ENCODE measurements at places on chromosomes 3 and 15.

DNA sequence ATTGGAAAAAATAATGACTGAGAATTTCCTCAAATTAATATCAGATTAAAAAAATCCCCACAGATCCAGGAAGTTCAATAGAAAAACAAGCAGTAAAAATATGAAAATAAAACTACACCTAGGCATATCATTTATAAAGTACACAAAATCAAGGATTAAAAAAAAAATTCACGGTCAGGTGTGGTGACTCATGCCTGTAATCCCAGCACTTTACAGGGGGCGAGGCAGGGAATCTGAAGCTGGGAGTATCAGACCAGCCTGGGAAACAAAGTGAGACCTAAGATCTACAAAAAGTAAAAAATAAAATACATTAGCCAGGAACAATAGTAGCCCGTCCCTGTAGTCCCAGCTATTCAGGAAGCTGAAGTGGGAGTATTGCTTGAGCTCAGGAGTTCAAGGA is 778.3 kb upstream of the ALCAM start:
- no peak for DNase-seq

DNA sequence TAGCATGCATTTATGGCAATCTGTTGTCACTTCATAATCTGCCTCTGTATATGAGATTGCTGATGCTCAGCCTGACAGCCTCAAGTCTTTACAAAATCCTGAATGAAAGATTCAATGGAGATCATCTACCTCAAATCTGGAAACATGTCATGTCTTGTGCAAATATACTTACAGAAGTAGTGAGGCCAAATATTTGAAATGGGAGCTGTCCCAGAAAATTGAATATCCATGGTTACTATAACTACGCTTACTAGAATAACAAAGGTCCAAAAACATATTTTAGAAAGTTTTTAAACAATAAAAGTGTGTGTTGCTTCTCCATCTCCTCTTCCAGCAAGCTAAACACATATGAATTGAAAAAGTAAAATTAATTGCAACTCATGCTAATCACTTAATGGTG is 133.2 kb upstream of the DPH6 start:
- DNase-seq: no peak

- DNase-seq: no peak
Measured at GRCh38 chr15:96261575-96262034, 68.9 kb upstream of the NR2F2 start.

DNA sequence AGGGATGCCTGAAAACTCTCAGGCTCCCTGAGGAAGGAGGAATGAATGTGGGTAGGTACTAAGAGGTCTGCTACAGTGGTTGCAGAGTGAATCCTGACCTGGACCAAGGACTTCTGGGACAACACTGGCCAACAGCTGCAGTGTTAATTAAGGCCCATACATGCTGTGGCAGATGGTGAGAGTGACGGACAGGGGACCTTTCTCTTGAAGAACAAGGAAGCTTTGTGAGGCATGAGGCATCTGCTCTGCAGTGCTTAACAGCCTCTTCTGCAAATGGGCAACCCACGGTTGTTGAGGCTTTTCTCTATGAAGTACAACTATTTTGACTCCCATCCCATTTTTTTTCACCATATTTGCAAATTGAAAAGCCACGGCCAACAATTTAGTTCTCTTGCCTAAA is 26.6 kb upstream of the ACAN start:
- no peak for DNase-seq

GRCh38 chr3:43958005-43958770 is 267.4 kb downstream of the ABHD5 start:
- DNase-seq: no peak

GRCh38 chr3:127097072-127097405 is 95.9 kb upstream of the PRR23E start:
- no peak for DNase-seq

DNA sequence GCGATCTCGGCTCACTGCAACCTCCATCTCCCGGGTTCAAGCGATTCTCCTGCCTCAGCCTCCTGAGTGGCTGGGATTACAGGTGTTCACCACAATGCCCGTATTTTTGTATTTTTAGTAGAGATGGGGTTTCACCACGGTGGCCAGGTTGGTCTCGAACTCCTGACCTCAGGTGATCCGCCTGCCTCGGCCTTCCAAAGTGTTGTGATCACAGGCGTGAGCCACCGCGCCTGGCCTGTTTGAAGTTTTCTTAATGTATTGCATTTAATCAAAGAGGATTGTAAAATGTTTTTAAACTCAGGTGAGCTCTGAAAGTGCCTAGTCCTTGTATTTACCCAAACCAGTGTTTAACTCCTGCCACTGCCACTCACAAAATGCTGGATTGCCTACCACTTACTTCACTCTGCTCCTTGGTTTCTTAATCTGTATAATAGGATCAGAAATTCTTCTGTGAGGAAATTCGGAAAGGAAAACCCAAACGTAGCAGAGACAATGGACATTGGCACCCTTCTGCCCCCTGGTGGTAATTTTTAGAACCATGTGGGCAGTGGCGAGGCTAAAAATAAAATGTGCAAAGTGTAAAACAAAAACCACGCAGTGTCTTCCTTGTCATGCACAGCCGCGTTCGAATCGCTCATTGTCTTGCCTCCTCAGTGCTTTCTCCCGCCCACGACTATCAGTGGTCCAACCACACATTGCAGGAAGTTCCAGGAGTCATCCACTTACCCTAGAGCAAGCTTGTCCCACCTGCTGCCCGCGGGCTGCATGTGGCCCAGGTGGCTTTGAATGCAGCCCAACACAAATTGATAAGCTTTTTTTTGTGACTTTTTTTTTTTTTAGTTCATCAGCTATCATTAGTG is 27.3 kb downstream of the CEP19 start:
- peak; percentile 58 for DNase-seq

DNA sequence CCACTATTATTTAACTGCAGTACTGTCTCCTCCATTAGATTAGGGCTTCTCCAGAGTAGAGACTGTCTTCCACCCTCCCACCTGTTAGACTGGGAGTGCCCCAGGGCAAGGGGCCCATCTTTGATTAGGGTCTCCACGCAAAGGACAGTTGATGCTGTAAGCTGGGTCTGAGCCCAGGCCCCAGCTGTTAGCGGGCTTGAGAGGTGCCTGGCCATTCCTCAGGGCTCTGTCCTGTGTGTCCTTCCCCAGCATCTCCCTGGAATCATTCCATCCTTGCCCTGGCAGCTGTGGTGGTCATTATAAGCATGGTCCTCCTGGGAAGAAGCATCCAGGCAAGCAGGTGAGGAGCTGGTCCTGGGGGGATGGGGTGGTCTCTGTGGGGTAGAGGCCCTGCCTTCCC is 6.1 kb downstream of the SLC51B start:
- DNase-seq: no peak

GRCh38 chr3:40649346-40649745 is 124.6 kb downstream of the ZNF621 start:
- no peak for DNase-seq

GRCh38 chr15:37789397-37789786 is 145.0 kb upstream of the TMCO5A start:
- DNase-seq: no peak

DNA sequence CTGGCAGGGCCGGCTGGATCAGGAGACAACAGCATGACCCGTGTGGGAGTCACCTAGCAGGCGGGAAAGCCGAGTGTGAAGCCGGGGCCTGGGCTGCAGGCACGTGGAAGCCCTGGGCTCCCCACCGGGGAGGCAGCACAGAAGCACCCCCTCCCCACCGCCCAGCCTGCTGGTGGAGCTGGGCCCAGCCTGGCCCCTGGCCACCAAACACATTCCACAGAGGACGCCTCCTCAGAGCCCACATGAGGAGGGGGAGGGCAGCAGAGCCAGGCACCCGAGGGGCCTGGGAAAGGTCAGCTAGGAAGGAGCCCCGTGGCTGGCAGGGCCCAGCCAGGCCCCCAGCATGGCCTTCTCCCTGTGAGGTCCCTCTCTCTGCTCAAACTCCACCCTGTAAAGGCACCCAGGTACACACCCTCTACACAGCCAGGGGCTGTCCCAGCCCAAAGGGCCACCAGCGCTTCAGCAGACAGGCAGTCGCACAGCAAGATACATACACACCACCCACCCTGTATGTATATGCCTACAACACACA is 4.5 kb downstream of the PLXNB1 start:
- DNase-seq: no peak

DNA sequence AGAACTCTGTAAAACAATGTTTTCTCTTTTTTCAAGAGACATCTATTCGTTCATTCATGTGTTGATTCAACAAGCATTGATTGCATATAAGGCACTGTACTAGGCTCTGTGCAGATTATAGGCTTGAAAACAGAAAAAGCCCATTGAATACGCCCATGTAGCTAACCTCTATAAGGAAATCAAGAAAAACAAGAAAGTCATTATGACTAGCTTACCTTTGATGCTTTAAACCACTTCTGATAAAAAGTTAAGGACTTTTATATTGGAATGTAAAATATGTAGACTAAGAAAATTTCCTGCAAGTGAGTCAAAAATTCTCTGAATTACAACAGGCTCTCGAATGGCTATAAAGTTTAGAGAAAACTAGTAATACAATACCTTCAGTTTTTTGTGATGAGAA is 92.5 kb downstream of the BDH1 start:
- no peak for DNase-seq

DNA sequence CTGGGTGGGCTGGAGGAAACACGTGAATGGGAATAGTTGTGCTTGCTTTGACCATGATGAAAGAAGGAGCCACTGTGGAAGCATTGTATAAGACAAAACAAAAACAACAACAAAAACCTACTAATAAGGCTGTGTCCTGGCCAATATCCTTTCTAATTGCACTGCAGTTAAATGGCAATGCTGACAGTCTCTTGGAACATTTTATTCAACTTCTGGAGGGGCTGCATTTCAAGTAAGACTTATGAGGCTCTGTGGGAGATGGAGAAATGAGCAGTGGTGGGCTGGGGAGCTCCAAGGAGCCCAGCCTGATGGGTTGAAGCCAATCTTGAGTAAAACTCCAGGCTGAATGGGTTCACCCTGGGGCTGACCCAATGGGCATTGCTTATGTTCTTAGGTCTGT is 99.8 kb upstream of the ROPN1 start:
- no peak for DNase-seq

- no peak for DNase-seq
Measured at GRCh38 chr3:106758459-106758858, 618.8 kb upstream of the CCDC54 start.

DNA sequence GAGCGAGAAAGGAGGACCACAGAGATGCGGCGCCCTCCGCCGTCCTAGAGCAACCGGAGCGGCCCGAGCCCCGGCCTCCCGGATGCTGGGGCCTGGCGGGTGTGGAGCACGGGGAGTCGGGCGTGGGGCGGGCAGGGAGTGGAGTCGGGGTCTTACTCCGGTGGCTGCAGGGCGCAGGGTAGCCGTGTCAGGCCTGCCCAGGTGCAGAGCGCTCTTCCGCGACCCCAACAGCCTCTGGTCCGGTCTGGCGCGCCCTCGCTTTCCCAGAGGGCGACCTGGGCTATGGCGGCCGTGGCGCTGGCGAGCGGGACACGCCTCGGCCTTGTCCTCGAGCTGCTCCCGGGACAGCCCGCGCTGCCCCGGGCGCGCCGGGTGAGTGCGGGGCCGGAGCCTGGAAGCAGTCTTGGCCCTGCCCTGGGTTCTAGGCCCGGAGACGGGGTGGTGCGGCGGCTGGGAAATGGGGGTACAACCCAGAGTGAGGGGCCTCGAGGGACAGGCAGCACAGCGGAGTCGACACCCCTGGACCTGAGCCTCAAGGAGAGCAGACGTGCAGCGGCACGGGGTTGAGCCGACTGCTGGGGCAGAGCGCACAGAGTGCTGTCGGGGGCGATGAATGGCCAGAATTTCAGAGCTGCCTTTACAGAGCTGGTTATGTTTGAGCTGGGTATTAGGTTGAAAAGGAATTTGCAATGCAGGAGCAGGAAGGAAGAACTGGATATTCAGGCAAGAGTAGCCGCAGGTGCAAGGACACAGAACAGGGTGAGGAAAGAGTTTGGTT is at the start of gene ZNF662:
TSS of gene ZNF662 (plus strand) at position 73 of the 778 bp plus-strand sequence. CDS start 1,973 bp downstream, outside the sequence.
- DNase-seq: no peak

- no peak for DNase-seq
Measured at GRCh38 chr3:187713504-187713903, 11.1 kb upstream of the RTP2 start.

DNA sequence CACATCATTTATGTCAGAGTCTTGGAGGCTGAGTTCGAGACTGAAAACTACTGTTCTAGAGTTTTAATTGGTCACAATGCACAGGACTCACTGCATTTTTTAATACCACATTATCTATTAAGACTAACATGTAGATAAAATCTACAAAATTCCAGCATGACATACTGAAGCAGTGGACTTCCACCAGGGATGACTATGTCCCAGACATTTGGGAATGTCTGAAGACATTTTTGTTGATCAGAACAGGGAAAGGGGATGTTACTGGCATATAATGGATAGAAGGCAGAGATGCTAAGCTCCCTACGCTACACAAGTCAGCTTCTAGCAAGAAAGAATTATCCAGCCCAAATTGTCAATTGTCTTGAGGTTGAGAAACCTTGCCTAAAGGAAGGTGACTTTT is 419.0 kb upstream of the TGFBR2 start:
- DNase-seq: no peak

- DNase-seq: no peak
Measured at GRCh38 chr3:195703776-195704175, 17.0 kb upstream of the MUC20 start.

DNA sequence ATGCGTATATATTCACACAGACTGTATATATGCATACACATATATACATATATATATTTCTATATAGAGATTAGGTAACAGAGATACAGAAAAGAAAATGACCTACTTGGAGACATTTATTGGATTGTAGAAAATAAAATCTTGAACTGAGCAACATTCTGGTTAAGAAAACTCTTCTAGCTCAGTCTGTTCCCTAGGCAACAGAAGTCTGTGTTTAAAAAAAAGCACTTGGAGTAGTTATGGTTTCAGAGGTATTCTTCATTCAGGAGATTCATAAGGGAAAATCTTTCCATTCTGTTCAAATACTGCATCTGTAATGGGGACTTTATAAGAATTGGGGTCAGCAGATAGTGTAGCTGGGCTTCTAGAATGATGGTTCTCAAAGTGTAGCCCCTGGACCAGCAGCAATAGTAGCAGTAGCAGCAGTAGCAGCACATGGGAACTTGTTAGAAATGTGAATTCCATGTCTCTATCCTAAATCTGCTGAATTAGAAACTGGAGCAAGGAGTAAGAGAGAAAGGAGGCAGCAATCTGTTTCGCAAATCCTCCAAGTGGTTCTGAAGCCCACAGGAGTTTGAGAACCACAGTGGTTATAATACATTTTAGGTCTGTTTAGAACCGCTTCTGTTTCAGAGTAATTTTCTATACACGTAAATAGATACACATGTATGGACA is 112.8 kb upstream of the TMEM108 start:
- DNase-seq: no peak

GRCh38 chr3:184175981-184176376 is 1.3 kb downstream of the AP2M1 start:
- no peak for DNase-seq

- DNase-seq: peak; percentile 5
Measured at GRCh38 chr3:31729573-31729972, 196.8 kb downstream of the STT3B start.

- DNase-seq: no peak
Measured at GRCh38 chr3:174049472-174049871, 651.9 kb downstream of the NLGN1 start.

DNA sequence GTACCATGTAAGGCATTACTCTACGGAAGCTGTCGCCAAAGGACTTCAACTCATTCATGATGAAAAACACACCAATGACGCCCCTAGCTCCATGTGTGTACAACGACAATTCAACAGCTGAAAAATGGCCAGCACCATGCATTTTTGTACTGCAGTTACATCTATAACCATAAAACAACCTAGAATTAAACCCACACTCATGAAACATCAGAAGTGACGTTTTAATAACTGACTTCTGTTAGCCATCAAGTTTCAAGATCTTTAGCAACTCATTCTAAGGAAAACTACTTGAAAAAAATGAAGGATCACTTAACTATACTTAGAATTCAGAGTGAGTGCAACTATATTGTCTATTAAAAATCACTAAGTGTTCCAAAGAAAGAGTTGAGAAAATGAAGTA is 84.9 kb downstream of the RFTN1 start:
- no peak for DNase-seq

Data from H54 (cell line).